Stimulated activated CD4-positive, alpha-beta T cell treated with anti-CD3 and anti-CD28 coated beads, Interleukin-4, amount 100 ng/mL, for 4 hours (primary cell): ENCODE measurements at places on chromosomes 13 and 19.

- no peak for DNase-seq
Measured at GRCh38 chr19:47370045-47370611, 21.0 kb downstream of the DHX34 start.

- no peak for DNase-seq
Measured at GRCh38 chr13:78719367-78719766, 60.4 kb upstream of the OBI1 start.

GRCh38 chr19:46928951-46929350 lies 68.2 kb downstream of the ARHGAP35 start:
- DNase-seq, result no peak

DNA sequence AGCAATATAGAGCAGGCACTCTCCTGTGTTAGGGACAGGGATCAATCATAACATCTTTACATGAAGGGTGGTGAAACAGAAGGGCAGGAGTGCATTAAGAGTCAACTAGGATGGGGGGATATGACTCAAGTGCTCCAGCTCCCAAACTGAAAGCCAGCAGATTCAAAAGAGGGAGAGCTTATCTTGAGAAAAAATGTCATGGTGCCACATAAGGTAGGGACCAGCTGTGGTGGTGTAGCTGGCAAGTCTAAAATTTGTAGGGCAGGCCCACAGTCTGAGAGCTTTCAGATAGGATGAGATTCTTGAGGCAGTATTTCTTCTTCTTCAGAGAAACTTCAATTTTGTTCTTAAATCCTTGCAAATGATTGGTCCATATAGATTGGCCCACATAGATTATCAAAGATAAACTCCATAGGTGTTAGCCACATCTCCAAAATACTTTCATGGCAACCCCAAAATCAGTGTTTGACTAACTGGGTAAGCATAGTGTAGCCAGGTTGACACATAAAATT lies 19.1 kb downstream of the DNAJC15 start:
- DNase-seq, result no peak

DNA sequence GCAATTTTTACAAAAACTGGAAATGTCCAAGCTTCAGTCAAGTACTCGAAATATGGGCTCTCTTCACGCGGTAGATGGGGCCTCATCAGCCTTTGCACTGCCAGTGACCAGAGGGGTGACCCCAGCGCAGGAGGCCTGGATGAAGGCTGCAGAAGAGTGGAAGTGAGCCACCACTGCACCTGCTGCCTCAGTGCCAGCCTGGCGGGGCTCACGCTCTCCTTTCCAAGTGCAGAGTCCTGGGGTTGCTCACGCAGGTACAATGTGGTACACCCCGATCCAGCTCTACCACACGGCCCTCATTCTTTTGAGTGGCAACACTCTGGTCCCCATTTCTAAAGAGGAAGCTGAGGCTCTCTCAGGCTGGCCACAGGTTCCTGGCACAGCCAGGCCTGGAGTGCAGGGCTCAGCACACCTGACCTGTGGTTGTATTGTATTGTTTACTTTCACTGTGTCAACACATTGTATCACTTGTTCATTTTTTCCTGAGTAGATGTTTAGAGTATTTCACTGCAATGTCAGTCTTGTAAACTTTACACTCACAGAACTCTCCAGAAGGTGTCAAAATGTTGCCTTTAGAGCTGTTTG lies 97.3 kb upstream of the SOX1 start:
- no peak for DNase-seq

GRCh38 chr13:43805071-43805468 lies 18.3 kb upstream of the ENOX1 start:
- no peak for DNase-seq

DNA sequence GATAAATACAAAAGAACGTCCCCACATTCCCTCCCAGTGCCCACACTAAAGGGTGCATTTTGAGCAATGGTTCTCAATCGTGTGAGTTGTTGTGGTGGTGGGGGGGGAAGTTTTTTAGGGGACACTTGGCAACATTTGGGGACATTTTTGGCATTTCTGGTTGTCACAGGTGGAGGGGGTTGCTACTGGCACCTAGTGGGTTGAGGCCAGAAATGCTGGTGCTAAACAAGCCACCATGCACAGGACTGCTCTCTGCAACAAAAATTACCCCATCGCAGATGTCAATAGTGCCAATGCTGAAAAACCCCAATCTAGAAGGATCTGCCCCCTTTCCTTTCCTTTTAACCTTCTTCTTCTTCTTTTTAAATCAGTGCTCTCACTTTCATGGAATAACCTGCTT lies 453.3 kb downstream of the TSHZ3 start:
- DNase-seq, result no peak

DNA sequence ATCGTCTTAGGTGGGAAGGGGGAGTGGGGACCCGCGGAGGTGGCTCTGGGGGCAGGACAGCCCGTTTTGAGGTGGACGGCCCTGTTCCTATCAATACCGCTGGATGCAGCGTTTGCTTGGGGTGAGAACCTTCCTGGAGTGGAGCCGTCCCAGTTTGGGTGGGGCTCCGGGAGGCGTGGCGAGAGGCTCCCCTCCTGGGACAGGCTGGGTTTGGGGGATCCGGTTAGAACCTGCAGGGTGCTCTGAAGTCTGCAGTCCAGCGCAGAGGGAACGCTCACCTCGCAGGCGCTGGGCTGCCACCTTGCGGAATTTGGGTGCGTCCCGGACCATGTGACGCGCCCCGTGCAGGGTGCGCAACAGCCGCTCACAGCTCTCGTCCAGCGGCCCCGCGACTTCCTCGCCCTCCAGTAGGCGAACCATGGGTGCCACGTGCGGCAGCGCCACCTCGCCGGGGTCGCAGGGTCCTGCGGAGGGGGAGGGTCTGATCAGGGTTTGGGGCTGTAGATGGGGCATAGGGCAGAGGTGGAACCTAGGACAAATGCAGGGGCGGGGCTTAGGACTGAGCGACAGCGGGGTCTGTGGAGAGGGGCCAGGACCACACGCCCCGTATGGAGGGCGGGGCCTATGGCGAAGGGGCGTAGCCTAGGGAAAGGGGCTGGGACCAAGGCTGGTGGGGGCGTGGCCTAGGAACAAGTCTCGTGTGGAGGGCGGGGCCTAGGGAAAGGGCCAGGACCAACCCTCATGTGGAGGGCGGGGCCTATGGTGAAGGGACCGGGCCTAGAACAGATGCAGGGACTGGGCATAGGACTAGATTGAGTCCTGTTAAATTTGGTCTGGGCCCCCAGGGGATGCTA lies 13.8 kb downstream of the SH2D3A start:
- DNase-seq, result peak; percentile 80

GRCh38 chr13:43848001-43848649 lies 31.4 kb downstream of the CCDC122 start:
- no peak for DNase-seq

DNA sequence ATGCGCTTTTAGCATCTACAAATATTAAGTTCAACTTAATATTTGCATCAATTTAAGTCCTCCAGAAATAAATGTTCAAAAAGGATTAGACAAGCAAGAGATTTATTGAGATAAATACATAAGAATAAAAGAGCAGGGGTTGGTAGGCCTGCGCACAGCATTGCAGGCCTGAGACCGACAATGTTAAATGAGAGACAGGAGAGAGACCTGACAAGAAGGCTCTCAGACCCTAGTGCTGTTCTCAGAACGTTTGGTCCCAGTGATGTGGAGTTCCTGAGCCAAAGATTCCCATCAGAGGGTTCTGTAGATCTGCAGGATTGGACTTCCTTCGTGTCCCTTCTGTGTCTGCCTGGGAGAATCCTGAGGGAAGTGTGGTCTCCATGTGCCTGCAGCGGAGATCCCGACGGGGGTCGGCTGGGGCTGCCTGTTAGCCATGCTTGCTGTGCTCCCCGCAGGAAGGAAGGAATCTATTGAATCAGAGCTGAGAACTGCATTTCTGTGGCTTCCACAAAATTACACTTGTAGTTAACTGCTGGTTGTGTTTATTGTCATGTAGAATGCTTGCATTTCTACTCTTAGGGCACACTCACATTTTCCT lies 369.9 kb upstream of the SLC10A2 start:
- no peak for DNase-seq

DNA sequence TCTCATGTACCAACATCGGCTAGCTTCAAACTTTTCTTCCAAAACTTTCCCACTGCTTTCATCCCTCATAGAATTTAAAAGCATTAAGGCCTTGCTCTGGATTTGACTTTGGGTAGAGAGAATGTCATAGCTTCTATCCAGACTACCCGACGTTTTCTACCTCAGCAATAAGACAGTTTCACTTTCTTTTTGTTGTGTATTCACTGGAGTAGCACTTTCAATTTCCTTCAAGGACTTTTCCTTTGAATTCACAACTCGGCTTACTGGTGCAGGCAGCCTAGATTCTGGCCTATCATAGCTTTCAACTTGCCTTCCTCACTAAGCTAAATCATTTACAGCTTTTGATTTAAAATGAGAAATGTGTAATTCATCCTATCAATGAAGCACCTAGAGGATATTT lies 420.4 kb upstream of the GPC6 start:
- no peak for DNase-seq

DNA sequence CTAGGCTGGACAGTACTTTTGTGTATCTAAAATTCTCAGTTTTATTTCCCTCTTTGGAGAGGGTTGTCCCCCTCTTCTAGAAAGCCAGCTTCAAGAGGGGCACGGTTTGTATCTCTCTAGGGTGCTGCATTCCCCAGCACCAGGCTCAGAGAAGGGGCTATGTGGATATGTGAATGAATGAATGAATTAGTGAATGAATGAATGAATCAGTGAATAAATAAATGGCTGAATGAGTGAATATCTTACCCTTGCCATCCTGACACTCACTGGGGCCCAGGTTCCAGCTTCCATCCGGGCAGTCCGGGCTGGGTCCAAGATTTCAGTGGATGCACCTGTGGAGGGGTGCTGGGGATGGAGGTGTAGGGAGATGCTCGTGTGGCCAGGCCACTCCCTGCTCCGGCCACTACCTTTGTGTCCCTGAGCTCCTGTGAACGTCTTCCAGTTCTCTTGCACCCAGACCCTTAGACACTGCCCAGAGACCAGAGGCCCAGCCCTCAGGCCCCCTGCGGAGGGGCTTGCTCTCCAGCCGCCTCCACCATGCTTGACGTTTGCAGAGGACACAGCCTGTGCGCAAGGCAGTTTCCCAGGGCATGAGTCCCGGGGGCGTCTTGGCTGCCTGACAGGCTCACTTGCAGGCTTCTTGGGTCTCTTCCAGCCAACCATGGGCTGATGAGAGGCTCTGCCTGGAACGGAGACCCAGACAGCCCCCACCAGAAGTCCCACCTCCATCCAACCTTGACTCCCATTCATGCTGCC lies 2.8 kb upstream of the KCNN1 start:
- no peak for DNase-seq

- no peak for DNase-seq
Measured at GRCh38 chr19:5897189-5897969, 6.2 kb downstream of the NDUFA11 start.

GRCh38 chr19:9835507-9835949 lies 410 bp downstream of the PIN1 start:
- DNase-seq, result no peak

- DNase-seq, result peak; percentile 48
Measured at GRCh38 chr19:2273356-2274184, 8.4 kb downstream of the PEAK3 start.

DNA sequence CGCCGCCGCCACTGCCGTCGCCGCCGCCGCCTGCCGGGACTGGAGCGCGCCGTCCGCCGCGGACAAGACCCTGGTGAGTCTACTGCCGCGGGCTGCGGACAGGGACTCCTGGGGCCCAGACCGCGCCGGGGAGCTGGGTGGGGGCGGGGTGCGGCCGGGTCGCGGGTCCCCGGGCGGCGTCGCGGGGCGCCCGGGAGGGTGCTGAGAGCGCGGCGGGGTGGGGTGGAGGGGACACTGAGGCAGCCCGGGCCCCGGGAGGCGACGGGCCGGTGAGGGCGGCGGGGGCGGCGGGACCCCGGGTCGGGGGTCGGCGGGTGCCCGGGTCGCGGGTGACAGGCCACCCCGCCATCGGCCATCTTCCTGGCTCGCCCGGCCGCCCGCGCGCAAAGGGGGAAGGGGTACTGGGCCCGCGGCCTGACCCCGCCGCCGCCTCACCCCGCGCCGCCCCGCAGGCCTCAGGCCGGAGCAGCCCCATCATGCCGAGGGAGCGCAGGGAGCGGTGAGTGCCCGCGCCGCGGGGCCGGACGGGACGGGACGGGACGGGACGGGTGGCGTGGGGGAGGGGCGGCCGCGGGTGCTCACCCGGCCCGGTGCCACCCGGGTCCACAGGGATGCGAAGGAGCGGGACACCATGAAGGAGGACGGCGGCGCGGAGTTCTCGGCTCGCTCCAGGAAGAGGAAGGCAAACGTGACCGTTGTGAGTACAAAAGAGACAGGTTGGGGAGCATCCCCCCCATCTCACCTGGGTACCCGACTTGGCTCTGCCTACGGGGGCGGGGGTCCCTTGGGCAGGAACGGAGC lies 489 bp downstream of the CCNE1 start:
- DNase-seq, result no peak

GRCh38 chr19:45340232-45340898 lies at the start of gene KLC3:
KLC3 (plus strand) TSS chr19:45340750; CDS start chr19:45345542, 4,792 bp downstream.
- peak; percentile 33 for DNase-seq

- DNase-seq, result no peak
Measured at GRCh38 chr19:38734176-38734425, 10.2 kb downstream of the CAPN12 start.

DNA sequence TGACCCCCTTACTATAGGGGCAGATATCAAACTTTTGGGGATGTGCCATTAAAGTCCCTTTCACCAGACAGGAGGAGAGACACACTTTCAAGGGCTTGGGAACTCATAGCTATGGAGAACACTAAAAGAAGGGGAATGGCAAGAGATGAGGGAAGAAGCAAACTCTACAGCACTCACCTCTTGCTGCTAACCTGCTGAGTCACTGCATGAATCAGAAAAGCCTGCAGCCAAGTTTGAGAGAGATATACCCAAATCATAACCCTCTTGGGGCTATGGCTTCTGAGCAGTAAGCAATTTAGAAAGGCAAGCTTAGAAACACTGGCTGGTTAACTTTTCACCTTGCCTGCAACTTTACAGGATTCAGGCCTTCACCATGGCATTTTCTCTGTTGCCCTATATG lies 1028.0 kb downstream of the UQCRFS1 start:
- no peak for DNase-seq

DNA sequence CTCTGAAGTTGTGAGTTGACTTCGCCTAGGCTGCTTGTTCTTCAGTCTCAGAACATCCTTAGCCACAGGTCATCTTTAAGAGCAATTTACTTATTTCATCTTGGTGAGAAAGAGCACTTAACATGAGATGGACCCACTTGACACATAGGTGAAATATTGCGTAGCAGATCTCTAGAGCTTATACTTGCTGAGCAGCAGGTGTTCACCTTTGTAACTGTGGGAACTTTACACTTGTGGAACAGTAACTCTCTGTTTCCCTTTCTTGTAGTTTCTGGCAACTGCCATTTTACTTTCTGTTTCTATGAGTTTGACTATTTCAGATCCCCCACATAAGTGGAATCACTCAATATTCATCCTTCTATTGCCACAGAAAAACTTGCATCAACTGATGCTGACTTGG lies 95.7 kb downstream of the SLC10A2 start:
- no peak for DNase-seq

DNA sequence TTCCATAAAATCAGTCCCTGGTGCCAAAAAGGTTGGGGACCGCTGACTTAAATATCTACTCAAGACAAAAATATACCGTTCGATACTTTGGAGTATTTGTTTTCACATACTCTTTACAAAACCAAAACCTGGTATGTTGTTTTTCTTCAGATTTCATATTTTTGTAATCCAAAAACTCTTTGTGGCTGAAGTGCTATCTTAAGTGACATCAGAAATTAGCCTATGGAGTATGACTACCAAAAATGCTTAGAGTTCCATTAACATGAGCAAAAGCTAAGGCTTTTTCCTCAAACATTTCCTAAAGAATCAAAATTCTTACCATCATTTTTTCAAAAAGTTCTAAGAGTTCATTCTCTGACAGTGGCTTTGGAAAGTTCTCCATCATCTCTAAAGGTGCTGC lies 52.0 kb downstream of the DIAPH3 start:
- no peak for DNase-seq
